ENCODE measurements at places on chromosomes 7 and 10. TPM values are rescaled to one million over a fixed set of nuclear protein-coding genes. Genes with fewer than 3 reads are reported as not detected.

FAM25G gene
- total RNA-seq: not detected

RHOBTB1 gene
- total RNA-seq: 21.5 TPM

GRCh38 chr7:51850126-51850525 is 533.5 kb upstream of the COBL start:
- DNase-seq: peak; percentile 62

GRCh38 chr7:116911801-116912200 is 41.5 kb upstream of the ST7 start:
- no peak for DNase-seq

GRCh38 chr10:117539361-117539773 is 3.2 kb upstream of the EMX2 start:
- DNase-seq: no peak
